ENCODE measurements at places on chromosomes 1 and 21.
A peak's percentile ranks its signal among the peaks of the same experiment; 100 is the strongest.

- no peak for DNase-seq
Observed at GRCh38 chr1:66575739-66576138, 41.8 kb downstream of the SGIP1 start.

- no peak for DNase-seq
Observed at GRCh38 chr1:97033949-97034348, 312.4 kb downstream of the PTBP2 start.

- DNase-seq = no peak
Observed at GRCh38 chr1:206930210-206930798, 8.6 kb upstream of the FCMR start.

DNA sequence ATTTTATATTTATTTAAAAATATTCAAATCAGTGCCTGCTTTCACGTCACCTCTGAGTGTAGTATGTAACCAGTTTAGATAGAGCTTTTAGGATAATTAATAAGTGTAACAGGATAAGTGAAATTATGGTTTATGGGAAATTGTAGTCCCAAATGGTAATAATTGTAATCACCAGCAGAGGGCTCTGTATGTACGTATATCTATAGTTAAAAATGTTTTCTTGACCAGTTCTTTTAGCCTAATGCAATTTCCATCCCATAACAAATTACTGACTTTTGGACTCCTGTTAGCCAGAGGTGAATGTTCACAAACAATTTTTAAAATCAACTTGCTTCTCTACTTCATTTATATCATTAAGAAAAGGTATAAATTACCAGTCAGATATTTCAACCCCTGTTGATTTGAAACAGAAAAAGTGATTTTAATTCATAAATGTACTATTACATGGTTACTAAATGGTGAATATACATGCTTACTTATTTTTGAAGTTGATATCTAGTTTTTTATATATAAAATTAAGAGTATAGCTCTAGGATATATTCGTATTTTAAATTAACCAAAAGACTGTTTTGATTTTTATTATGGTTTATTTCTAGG lies 25.3 kb downstream of the SLC30A7 start:
- no peak for DNase-seq

GRCh38 chr1:204714861-204715511 lies 29.4 kb upstream of the LRRN2 start:
- DNase-seq = no peak

DNA sequence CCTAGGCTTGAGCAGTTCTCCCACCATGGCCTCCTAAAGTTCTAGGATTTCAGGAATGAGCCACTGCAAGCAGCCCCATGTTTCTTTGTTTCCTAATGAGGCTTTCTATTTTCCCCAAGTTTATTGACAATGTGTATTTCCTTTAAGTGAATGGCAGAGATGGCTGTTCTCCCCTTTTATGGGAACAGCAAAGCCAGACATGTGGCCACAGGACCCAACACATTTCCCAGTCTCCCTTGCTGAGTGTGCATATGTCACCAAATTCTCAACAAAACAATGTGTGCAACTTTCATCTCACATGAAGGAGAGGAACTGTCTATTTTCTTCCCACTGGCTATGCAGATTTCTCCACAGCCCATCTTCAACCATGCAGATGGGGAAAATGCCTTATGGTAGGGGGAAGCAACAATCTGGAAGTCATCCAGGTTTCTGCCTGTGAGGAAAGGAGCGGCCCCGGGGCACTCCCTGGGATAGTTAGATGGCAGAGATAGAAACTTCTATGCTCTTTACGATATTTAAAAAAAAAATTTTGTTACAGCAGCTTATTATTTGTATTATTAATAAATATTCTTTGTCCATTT lies 28.6 kb upstream of the MAP10 start:
- DNase-seq = no peak

- DNase-seq = no peak
Observed at GRCh38 chr1:226578946-226579578, 30.5 kb downstream of the STUM start.

DNA sequence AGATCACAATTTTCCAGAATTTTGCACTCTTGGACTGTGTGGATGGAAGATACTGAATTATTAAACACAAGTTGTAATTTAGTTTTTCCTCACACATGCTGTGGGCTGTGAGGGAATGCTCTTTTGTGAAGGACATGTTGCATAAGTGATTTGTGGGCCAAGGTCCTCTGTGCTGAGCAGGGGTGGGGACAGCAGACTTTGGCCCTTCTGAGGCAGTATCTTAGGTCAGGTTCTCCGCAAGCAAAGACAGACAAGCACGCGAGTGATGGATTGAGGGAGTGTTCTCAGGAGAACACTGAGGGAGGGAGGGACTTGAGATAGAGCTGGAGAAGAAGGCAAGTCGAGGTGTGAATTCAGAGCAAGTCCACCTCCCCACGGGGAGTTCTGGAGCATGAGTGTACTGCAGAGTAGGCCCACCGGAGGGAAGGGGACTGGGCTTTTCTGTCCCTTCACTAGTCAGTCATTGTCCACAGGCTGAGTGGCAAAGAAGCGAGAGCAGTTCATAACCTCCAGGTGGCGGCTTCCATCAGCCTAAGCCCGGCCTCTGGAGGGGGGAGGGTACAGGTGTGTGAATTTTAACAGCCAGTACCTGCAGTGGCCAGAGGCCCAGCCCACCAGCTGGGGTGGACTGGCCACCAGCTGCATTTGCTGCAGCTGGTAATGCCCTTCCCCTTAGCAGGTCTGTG lies 19.1 kb upstream of the CD101 start:
- DNase-seq = no peak

GRCh38 chr1:3900969-3901529 lies 977 bp upstream of the C1orf174 start:
- peak; percentile 92 for DNase-seq

GRCh38 chr21:30839304-30839703 lies 9.7 kb upstream of the KRTAP7-1 start:
- no peak for DNase-seq

GRCh38 chr1:241217516-241217915 lies 139.5 kb downstream of the RGS7 start:
- DNase-seq = no peak

- DNase-seq = no peak
Observed at GRCh38 chr1:7048395-7048794, 263.1 kb downstream of the CAMTA1 start.

DNA sequence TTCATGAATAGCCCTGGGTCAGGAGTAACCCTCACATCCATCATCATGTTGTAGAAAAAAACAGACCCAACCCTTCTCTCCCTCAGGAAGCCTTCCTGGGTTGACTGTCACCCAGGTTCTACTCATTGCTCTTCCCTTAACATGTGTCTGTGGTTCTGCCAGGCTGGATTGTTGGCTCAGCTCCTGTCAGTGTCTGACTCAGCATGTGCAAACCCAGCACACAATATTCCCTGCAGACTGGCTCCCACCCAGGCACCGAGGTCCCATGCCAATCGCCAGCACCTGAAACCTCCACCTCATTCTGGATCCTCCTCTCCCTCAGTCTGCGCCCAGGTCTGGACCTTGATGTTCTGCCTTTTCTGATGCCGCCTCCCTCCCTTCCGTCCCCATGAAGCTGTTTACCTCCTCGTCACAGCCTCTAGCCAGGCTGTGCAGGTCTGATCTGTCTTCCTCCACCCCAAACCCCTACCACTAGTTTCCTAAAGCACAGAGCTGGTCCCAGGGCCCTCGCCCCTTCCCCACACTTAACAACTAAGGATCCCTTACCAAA lies 4.3 kb upstream of the S100A8 start:
- DNase-seq = no peak

DNA sequence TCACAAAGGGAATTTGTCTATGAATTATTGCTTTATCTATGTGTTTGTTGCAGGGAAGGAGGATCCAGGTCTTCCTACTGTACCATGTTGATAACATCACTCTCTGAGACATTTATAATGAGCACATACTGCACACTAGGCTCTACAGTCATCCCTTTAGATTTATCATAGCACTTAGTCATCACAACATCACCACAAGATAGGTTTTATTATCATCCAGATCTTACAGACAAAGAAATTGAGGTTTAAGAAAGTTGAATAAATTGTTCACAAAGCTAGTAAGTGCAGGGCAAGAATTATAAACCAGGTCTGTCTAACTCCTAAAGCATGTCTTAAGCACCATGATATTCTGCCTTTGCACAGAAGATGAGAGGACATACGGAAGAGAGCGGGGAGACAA lies 121.1 kb upstream of the ST6GALNAC5 start:
- DNase-seq = no peak

GRCh38 chr1:89525169-89525855 lies 683 bp downstream of the LRRC8B start:
- peak; percentile 44 for DNase-seq

DNA sequence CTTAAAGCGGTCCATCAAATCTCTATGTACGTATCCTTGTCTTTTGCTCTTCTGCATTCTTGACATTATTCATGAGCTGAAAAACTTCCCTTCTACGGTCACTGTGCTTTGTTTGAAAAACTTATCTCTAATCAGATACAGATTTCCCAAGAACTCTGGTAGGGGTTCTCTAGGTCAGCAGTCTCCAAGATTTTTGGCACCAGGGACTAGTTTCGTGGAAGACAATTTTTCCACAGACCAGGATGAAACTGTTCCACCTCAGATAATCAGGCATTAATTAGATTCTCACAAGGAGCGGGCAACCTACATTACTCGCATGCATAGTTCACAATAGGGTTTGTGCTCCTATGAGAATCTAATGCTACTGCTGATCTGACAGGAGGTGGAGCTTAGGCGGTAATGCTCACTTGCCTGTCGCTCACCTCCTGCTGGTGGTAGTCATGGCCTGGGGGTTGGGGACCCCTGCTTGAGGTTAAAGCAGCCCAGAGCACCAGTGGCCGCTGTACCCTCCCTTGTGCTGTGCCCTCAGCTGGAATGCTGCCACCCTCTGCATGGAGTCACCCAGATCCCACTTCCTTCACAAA lies 30.8 kb downstream of the AK2 start:
- DNase-seq = no peak

DNA sequence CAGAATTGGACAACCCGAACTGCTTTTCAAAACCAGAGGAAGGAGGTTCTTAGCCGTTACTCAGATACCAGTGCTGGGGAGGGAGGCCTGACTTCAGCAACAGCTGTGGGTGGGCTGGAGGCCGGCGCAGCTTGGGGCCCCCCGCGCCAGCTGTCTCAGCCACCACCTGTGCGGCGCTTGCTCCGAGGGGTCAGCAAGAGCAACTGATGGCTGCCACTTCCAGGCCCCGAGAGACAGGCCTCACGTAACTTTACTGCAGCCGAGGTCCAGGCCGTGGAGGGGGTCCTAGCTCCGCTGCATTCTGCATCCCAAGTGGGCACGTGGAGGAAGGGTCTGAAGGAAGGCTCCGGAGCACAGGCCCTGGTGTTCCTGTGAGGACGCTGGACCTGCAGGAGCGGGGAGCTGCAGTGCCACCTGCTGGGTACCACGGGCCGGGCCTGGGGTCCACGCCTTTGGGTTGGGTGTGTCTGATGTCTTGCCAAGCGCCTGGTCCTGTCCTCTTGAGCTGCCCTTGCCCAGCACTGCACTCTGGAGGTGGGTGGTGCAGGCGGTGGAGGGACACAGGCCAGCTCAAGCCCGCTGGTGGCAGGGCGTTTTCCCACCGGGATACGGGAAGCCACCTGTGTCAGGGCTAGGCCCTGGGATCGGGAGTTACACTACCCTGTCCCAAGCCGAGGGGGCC lies 9.8 kb downstream of the THAP3 start:
- peak; percentile 42 for DNase-seq

GRCh38 chr1:243496187-243496646 lies 240.4 kb downstream of the SDCCAG8 start:
- no peak for DNase-seq

GRCh38 chr1:59015708-59016107 lies 231.9 kb upstream of the JUN start:
- no peak for DNase-seq

GRCh38 chr1:156111355-156111962 lies 3.1 kb upstream of the LMNA start:
- DNase-seq = no peak

- DNase-seq = no peak
Observed at GRCh38 chr21:37742115-37742514, 174.1 kb downstream of the KCNJ6 start.

DNA sequence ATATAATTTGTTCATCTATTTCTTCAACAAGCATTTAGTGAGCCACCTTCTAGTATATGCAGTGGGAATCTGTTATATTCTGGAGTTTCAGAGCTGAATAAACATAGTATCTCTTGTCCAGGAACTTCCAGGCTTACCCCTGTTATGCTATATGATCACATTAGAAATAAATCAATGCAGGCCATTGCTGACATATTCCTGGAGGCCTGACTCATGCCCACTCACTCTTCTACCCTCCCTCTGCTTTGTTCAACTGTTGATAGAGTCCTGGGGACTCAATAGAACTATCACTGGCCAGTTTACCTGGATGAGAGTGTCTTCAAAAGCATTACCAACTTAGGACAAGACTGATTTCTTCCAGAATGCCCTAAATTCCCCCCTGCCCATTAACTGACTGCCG lies 29.3 kb upstream of the SRSF10 start:
- no peak for DNase-seq

- DNase-seq = no peak
Observed at GRCh38 chr1:43239484-43239883, 30.3 kb upstream of the TMEM125 start.

DNA sequence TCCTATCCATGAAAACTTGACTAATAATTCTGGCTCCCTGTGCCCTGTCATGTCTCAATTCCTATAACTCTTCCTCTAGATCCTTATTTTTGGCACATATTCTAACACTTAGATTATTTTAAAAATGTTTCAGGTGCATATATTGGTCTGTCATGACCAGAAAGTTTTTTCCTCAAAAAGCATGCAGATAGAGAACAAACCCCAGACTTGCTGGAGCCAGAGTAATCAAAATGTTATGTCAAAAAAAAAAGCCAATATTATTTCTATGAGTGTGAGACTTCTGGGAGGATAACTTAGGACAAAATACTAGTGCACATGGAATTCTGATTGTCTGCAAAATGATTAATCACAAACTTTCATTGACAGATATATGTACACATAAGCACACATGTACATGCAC lies 135.1 kb upstream of the MROH9 start:
- no peak for DNase-seq

DNA sequence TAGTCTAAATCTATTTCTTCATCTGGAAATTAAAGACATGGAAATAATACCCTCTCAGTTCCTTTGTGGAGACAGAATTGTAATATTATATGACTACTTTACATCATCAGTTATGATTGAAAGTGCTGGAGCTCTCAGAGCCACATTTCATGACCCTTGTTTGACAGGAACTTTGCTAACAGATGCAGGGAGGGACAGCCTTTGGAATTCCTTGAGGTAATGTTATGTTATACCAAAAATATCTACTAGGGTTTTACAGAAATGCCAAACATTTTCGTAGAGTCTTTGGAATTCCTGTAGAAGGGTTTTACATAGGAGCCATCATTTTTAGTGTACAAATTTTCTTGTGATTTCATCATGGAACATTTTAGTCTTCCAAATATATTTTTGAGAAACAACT lies 57.4 kb upstream of the ADAMTS5 start:
- DNase-seq = no peak

- DNase-seq = no peak
Observed at GRCh38 chr1:200512191-200512590, 102.4 kb upstream of the ZNF281 start.
